ENCODE measurements at places on chromosomes 16 and 17.

DNA sequence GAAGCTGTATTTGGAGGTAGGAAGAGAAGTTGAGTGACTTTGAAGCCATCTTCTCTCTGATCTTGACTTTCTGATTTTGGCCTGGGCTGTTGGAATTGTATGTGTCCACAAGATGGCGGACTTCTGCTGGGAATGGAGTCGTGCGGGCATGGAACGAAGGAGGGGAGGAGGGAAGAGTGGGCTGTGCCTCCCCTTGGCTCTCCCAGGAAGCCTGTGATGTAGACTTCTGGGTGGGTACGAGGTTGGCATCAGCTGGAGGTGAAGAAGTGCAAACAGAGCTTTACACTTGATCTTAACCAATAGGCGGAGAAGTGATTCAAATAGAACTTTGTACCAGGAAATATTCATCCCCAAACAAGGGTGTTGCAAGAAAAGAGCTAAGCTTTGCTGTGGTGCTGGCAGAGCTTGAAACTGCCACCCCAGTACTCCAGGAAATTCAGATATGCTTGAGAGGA is 7.4 kb upstream of the TMEM220 start:
- no peak for DNase-seq

DNA sequence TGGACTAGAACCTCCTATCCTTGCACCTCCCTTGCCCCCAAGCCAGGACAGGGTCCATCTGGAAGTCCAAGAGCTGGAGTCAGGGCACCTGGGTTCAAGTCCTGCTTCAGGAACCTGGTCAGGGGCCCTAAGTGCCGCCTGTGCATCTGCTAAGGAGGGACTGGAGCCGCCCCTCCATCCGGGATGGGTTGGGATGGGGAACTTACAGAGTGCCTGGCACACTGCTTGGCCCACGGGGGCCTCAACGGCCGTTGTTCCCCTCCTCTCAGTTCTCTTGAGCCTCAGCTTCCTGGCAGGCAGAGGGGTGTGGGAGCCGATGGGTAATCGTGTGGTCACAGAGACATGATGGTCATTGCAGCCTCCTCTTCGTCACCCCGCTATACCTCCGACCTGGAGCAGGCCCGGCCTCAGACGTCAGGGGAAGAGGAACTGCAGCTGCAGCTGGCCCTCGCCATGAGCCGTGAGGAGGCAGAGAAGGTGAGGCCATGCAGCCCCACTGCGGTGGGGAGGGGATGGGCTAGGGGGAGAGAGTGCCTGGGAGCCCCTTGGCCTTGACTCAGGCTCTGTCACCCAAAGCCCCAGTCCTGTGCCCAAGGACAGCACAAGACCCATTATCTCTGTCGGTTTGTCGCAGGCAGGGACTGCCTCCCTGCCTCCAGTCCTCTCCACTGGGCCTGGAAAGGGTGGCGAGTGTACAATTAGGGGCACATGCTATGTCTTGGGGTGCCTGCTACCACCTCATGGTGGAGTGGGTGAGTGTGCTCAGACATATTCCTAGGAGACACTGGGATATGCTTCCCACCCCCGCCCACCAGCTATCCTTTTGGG is 5.4 kb downstream of the EPN3 start:
- DNase-seq, result no peak

DNA sequence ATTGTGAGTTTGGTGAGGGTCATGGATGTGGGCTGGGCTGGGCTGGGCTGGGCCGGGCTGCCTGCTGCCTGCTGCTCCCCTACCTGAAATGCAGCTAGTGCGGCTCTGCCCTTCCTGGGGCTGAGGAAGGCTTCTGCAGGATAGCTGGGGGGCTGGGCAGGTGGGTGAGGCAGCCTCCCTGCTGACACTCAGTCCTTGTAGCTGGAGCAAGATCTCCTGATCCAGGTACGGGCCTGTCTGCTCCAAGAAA is 4.7 kb downstream of the RPL13 start:
- no peak for DNase-seq

- DNase-seq, result no peak
These were observed 2.7 kb downstream of the ASGR2 start for GRCh38 chr17:7111784-7112509.

GRCh38 chr17:82302991-82303943 is 14.1 kb downstream of the CD7 start:
- DNase-seq, result no peak

DNA sequence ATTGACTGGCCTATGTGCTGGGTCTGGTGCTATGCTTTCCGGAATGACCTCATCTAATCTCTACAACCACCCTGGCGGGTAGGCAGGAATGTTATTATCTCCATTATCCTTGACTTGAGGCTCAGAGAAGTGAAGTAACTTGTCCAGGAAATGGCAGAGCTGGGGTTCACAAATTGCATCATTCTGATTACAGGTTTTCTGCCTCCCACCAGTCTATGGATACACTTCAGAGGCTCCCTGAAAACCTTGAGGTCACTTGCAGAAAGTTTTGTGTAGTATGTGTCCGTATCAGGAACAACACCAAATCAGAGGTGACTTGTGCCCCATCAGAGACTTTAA is 19.1 kb downstream of the NOD2 start:
- DNase-seq, result no peak

GRCh38 chr17:17044846-17045561 is 2.7 kb downstream of the MPRIP start:
- no peak for DNase-seq

- DNase-seq, result no peak
These were observed 2.6 kb downstream of the HNF1B start for GRCh38 chr17:37742116-37742761.

GRCh38 chr17:68033636-68034451 is 1.7 kb upstream of the KPNA2 start:
- peak; percentile 65 for DNase-seq

GRCh38 chr17:5226940-5227878 is 7.5 kb downstream of the SCIMP start:
- no peak for DNase-seq

GRCh38 chr17:82848022-82848592 is 8.3 kb upstream of the ZNF750 start:
- no peak for DNase-seq

DNA sequence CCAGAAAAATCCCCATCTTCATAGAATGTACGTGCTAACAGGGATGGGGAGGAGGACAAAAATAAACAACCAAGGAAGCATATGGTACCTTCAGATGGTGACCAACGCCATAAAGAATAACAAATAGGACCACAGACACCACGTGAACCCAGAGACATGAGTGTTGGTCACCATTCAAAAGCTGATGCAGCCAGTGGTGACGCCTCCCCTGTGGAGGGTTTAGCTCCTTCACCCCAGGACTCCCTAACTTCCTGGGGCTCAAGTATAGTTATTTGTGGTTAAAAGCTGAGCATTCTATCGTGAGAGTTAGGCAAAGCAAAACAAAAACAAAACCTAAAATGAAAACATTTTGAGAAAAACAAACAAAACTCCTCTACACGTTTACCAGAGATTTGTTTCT is 184.7 kb downstream of the SOX9 start:
- DNase-seq, result no peak

DNA sequence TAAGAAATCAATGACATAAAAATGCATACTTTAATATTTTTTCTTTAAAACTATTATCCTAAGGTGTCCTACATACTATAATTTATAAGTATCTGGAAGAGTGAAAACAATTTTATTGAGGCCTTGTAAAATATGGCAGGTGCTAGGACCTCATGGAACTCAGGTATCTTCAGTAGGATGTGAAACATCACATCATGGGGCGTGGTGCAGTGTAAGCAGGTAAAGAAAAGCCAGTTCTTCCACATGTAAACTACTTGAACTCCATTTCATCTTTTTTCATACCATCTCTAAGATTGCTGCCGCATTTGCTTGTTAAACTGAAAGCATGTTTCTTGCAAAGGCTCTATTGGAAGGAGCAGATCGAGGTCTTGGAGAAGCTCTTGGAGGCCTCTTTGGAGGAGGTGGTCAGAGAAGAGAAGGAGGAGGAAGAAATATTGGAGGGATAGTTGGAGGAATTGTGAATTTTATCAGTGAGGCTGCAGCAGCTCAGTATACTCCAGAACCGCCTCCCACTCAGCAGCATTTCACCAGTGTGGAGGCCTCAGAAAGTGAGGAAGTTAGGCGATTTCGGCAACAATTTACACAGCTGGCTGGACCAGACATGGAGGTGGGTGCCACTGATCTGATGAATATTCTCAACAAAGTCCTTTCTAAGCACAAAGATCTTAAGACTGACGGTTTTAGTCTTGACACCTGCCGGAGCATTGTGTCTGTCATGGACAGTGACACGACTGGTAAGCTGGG is at the start of gene CAPNS2:
CAPNS2 (plus strand) TSS at position 253 of the 744 bp plus-strand sequence; CDS start at position 326, 73 bp downstream.
- DNase-seq, result no peak

DNA sequence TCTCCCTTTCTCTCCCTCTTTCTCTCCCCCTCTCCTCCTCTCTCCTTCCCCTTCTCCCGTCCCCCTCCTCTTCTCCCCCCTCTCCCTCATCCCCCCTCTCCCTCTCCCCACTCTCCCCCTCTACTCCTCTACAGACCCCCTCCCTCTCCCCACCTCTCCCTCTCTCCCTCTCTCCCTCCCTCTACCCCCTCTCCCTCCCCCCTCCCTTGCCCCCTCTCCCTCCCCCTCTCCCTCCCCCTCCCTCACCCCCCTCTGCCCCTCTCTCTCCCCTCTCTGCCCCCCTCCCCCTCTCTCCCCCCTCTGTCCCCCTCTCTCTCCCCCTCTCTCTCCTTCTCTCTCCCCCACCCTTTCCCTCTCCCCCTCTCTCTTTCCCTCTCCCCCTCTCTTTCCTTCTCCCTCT is 352.9 kb downstream of the UTP18 start:
- DNase-seq, result no peak

GRCh38 chr16:23729503-23730424 is 16.7 kb upstream of the ERN2 start:
- DNase-seq, result no peak

DNA sequence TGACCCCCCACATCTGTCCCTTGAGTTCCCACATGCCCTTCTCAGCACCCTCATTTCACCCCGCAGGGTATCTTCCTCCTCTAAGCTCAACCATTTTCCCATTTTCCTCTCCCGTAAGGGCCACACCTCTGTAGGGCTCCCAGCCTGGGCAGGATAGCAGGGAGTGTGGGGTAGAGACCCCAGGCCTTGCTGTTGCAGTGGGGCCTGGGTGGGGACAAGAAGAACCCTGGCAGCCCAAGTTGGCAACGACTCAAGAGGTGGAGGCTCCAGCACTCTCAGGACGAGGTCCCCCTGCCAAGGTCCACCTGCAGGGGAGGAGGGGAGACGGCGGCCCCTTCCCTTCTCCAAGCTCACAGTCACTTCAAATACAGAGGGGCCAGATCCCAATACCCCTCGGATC is 2.0 kb upstream of the TMEM92 start:
- DNase-seq, result no peak

DNA sequence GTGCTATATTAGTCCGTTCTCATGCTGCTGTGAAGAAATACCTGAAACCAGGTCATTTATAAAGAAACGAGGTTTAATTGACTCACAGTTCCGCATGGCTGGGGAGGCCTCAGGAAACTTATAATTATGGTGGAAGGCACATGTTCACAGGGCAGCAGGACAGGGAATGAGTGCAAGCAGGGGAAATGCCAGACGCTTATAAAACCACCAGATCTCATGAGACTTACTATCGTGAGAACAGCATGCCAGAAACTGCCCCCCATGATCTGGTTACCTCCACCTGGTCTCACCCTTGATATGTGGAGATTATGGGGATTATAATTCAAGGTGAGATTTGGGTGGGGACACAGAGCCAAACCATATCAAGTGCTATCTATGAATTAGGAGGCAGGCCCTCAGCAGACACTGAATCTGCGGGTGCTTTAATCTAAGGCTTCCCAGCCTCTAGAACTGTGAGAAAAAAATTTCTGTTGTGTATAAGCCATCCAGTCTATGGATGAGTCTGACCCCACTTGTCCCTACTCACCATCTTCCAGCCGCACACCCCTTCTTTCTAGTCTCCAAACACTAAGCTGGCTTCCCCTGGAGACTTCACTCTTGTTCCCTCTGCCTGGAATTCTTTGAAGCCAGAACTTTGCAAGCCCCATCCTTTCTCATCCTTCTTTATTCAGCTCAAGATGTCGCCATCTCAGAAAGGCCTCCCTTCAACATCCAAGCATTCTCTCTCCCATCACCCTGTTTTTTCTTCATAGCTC is 772 bp upstream of the NUP93 start:
- DNase-seq, result no peak

- no peak for DNase-seq
These were observed 20.9 kb downstream of the AKTIP start for GRCh38 chr16:53482123-53482522.

- no peak for DNase-seq
These were observed 6.0 kb upstream of the IGFBP4 start for GRCh38 chr17:40437095-40437732.

- no peak for DNase-seq
These were observed 181.1 kb downstream of the SNX29 start for GRCh38 chr16:12157517-12158093.

DNA sequence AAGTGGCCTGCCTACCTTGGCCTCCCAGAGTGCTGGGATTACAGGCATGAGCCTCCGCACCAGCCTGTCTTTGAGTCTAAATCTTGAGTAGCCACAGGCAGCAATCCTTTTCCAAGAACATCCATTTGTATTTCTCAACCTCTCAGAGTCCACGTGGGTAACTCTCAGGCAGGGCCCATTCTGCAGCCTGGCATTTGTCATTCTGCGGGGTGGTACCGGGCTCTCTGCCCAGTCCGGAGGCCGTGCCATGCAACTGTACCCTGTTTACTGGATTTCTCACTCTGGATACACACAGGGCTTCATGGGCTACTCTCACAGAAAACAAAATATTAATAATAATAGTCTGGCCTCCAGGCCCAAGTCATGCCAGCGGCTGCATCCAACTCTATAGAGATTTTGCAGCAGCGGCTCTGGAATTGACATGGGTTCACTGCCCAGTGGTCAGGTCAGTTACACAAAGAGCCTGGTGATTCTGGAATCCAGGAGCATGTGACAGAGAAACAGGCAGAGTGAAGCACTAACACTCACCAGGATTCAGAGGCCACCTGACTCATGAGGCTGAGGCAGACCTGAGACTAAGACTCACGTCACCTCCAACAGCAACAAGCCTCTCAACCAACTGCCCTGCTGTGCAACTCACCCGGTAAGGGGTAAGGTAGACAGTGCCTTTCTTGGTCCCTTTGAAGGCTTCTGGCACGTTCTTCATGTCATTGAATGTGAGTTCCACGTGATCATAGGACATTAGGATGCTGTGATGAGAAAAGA is 4.0 kb downstream of the WBP2 start:
- DNase-seq, result no peak

DNA sequence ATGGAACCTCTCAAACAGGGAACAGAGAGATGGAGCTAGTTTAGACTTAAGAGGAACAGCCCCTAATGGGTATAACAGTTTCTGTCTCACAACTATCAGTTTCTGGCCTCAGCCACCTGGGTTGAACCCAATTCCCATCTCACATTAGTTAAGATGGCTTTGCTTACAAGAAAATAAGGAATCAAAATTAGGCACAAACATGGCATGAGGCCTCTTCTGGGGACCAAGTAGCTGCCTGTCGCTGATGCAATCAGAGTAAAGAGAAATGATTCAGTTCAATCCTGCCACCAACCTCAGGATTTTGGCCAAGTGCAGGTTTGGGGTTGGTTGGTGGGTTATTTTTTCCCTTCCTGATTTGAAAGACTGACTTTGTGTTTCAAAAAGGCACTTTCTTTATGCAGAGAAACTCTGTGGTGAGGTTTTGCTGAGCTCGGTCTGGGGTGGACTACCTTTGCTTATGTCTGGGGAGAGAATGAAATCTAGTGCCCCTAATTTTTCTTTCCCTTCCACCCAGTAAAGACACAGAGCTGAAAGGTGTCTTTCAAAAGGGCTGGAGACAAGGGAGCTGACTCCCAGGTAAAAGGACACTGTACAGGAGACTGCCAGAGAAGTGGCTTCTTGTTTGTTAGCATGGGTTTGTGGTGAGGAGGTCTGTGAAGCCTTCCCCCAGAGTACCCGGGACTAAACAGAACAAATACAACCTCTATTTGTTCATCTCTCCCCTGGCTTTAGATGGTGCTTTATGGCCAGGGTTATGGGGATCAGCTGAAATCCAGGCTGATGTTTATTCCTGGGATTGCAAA is 44.8 kb upstream of the NFAT5 start:
- no peak for DNase-seq
